ENCODE measurements at places on chromosomes 12 and 14.

DNA sequence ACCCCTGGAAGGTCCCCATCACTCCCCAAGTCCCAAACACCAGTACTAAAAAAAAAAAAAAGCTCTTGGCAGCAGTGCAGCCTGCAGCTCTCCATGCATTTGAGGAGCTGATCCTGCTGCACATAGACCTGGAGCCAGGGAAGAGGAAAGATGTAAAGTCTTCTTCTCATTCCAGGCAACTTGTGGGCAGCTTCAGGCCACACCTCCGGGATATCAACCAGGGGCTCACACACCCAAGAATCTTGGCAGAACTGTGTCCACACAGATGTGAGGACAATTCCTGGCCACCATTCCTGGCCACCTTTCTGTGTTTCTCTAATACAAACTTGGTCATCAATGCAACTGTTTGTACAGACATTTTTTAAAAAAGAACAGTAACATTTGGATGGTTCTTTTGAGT lies 72.7 kb downstream of the TMEM132C start:
- DNase-seq = no peak

DNA sequence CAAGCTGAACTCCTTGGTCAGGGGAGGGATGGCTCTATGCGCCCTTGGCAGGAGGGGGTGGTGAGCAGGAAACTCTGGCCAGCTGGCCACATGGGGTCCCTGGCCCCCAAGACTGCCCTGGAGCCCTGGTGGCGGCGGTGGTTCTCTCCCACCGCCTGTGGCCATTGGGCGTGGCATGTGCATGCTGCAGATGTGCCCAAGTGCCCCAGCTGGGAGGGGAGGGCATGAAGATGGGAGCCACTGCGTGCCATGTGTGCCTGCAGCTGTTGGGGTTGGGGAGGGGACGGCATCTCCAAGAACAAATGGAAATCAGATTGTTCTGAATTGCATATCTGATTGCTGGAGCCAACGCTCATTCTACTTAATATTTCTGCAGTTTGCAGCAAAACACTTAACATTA lies 115.7 kb upstream of the IGF1 start:
- DNase-seq = no peak

- no peak for DNase-seq
These were observed 8.1 kb downstream of the COCH start for GRCh38 chr14:30882431-30882830.

DNA sequence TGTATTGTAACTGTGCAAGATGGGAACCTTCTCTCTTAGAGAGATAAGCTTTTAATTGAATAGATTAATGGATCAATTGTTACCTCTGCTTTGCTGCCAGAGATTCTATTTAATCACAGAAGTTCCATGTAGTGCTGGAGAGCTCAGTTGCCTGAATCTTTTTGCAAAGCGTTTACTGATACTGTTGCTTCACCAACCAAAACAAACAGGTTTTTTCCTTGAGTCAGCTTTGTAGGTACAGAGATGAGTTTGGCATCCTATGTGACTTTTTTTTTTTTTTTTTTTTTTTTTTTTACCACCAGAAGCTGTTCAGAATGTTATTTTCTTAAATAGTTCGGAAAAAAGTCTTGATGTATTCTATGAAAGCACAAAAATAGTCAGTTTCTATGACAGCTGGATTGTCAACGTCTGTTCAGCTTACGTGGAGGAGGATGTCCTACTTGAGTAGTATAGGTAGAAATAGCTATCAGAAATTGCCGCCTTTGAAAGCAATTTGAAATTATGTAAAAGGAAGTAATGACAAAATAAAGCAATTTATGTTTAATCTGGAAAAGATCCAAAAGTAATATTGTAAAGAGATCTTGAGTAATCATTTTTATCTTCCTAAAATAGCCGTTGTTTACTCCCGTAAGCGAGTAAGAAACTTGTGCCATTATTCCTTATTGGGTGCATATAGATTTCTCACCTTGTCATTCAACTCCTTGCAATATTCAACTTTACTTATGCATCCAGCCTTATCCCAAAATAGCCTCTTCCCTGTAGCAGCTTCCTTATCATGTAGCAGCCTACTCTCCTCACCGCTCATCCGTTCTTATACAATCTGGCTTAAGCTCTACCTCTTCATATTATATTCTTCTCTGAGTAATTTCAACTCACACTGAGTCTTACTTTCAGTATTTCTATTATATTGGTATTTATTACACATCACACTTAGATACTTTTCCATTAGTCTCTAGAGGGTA lies 5.2 kb downstream of the LRRK2 start:
- no peak for DNase-seq

DNA sequence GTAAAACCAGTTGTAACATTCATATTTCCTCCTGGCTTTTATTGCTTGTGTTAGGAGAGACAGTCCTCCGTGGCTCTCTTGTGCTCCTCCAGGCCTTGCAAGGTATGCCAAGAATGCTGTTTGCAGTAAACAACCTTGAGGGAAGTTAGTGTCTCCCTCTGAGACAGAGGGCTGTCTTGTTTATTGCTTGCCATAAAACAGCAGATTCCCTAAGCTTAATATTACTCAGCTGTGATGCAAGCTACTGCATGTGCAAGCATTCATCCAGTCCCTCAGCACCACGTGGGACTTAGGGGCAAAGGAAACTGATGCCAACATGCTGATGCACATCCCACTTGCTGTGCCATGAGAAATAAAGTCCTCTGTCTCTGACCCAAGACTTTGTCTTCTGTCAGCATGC lies 6.6 kb downstream of the POMT2 start:
- no peak for DNase-seq

- DNase-seq = no peak
These were observed 48.8 kb downstream of the LRCOL1 start for GRCh38 chr12:132561427-132562156.

DNA sequence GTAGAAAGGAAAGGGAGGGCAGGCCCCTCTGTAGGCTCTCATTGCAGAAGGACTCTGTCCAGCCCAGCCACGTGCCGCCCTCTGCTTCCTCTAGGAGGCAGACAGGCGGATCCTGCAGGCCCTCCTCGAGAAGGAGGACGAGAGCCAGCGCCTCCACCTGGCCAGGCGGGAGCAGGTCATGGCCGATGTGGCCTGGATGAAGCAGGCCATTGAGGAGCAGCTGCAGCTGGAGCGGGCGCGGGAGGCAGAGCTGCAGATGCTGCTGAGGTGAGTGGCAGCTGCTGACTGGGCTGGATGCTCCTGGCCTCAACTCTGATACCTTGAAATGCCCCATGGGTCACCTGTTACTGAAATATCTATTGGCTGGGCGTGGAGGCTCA lies 10.9 kb downstream of the TCHP start:
- DNase-seq = no peak

DNA sequence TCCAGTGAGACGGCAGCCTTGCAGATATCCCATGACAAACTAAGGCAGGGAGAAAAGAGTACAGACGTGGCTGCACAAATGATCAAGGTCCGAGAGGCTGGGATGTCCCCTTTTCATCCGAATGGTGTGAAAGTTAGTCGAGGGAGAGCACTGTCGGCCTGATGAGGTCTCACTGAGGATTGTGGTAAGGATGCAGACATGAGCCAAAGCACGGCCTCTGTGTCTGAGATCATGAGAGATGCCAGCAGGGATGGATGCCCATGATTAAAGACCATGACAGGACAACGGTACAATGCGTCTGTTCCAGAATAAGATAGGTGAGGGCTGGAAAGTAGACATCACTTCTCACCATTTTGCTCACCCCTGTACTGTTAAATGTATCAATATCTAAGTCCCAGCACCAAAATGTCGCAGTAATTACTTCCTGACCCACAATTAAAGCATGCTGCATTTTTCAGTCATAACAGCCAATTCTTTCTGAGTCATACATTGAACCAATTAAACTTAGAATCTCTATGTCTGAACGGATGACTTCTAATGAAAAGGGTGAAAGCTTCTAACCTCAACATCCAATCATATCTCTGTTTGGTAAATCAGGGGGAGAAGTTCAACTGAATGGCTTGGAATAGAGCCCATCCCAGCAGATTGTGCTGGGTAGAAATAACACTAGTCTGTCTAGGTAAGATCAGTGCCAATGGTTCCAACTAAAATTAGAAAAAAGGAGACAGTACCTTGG lies 249.6 kb upstream of the SOX5 start:
- no peak for DNase-seq

DNA sequence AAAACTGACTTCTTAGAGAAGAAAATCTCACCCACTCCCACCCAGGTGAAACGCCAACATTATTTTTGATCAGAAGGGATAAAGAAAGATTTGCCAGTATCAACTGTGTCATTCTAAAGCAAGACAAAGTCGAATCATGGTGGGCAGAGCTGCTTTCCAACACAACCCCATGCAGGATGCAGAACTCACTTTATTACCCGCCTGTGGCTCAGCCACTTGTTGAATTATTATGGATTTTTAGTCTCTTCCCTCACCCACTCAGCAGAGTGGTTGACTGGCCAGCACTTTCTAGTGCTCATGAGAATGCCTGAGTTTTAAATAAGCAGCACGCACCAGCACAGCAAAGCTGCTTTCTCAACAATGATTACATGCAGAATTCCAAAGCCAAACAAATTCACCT lies 32.1 kb downstream of the CRACR2A start:
- no peak for DNase-seq

- no peak for DNase-seq
These were observed 438.8 kb upstream of the USP15 start for GRCh38 chr12:61821381-61821780.

- no peak for DNase-seq
These were observed 2.2 kb downstream of the CRADD start for GRCh38 chr12:93679308-93679925.
